Effector memory CD4-positive, alpha-beta T cell (primary cell): ENCODE measurements at places on chromosomes 2 and 18.

DNA sequence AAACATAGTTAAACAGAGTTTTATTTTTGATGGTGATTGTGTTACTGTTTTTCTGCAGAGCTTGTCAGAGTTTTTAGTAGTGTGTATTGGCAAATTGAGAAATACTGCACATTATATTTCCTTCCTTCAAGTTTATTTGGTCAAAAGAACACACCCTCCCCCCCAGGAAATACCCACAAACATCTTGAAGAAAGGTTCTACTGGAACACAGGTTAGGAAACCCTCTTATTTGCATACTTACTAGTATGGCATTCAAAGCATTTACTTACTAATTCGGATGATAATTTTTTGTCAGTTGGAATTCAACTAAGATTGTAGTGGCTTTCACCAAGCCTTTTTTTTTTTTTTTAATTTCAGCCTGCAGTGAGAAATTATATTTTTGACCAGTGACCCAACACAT lies 9.1 kb downstream of the CAB39 start:
- no peak for DNase-seq

DNA sequence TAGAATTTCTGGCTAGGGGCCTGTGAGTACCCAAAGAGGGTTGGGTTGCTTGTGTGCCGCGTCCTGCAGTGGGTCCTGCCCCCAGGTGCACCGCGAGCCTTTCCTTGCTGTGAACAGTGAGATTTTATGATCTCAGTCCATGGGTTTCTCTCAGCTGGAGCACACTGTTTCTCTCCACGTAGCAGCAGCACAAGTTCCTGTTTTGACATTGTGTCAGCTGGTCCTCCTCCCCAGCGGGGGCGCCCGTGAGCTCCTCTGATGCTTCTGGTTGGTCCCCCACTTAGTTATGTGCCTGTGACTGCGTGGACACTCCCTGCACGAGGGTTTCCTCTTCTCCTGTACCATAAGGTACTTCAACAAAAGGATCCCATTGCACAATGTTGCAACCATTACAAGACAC lies 29.8 kb downstream of the TSHZ1 start:
- DNase-seq = no peak

GRCh38 chr2:81283081-81283480 lies 978.5 kb upstream of the LRRTM1 start:
- no peak for DNase-seq

- no peak for DNase-seq
Measured at GRCh38 chr2:46352621-46353020, 55.4 kb downstream of the EPAS1 start.

GRCh38 chr18:51603111-51603510 lies 405.6 kb upstream of the MEX3C start:
- no peak for DNase-seq

- DNase-seq = no peak
Measured at GRCh38 chr2:187554011-187554703, at the start of gene TFPI. Gene TFPI, minus strand, starts transcription at chr2:187554435. Its CDS starts 50,667 bp downstream, at chr2:187503768.

GRCh38 chr2:10908195-10908594 lies 3.5 kb upstream of the KCNF1 start:
- no peak for DNase-seq

GRCh38 chr2:10256031-10256514 lies 46.6 kb upstream of the HPCAL1 start:
- DNase-seq = no peak

GRCh38 chr18:69490072-69490471 lies 89.4 kb downstream of the DOK6 start:
- DNase-seq = no peak
